Tibial nerve (tissue), 4 donors: ENCODE measurements at places on chromosomes 2 and 18.

- no peak for DNase-seq
Measured at GRCh38 chr2:165584126-165584654, 114.7 kb downstream of the CSRNP3 start.

GRCh38 chr2:207394812-207395534 lies 134.8 kb upstream of the CREB1 start:
- no peak for DNase-seq

DNA sequence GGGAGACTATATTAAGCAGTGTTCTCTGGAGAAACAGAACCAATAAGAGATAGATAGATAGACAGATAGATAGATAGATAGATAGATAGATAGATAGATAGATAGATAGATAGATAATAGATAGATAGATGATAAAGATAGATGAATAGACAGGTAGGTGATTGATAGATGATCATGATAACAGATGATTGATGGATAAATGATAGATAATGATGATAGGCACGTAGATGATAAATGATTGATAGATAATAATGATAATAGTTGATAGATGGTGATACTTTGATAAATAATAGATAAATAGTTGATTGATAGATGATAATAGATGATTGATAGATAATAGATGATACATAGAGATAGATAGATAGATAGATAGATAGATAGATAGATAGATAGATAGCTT lies 48.5 kb downstream of the BOD1L2 start:
- no peak for DNase-seq

- DNase-seq = no peak
Measured at GRCh38 chr2:169748319-169748718, 14.7 kb downstream of the KLHL23 start.

- no peak for DNase-seq
Measured at GRCh38 chr18:70330887-70331286, 42.0 kb downstream of the SOCS6 start.

GRCh38 chr18:48622911-48623431 lies 84.1 kb downstream of the CTIF start:
- no peak for DNase-seq

DNA sequence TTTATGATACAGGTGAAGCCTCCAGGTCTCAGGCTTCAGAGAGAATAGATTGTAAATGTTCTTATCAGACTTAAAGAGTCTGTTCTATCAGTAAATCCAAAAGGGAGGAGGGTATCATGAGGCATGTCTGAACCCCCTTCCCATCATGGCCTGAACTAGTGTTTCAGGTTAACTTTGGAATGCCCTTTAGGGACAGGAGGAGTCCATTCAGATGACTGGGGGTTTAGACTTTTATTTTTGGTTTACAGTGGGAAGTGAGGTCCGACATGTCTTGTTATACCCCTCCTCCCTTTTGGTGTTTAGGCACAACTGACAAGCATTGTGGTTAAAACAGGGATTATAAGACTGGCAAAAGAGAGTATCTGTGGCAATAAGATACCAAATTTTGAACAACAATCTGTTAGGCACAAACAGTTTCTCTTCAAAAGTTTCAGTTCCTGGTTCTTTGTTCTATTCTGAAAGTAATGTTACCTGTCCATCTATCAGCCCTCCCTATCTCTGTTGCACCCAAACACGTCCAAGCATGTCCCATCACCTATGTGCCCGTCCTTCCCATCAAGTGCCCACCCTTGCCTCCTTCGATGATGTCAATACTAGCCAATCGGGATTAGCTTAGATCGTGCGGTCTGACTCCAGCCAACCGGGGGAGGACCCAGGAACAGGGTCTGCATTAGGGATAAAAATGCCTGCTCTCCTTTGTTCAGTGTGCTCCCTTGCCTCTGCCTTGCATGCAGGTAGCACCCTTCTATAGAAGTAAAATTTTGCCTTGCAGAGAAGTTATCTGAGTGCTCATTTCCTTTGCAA lies 16.4 kb downstream of the TCF23 start:
- no peak for DNase-seq

GRCh38 chr2:112784199-112785189 lies at the start of gene IL1A:
Gene IL1A, minus strand, starts transcription at chr2:112784493. Its CDS starts 723 bp downstream, at chr2:112783770.
- no peak for DNase-seq

DNA sequence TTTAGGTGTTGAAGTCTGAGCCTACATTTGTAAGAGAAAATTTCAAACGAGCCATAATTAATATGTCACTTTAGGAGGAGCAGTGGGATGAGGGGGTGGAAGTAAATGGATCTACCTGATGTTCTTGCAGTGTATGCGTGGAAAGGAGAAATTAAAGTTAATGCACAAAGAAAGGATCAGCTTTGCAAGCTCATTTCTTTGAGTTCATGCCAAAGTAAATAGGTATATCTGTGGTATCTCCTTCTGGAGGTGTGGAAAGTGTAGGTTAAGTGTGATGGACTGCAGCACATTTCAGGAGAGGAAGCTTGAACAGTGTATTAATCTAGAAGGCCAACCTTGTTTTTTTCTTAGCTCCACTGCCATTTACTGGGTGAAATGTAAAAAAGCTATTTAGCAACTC lies 307.5 kb upstream of the ZEB2 start:
- no peak for DNase-seq

DNA sequence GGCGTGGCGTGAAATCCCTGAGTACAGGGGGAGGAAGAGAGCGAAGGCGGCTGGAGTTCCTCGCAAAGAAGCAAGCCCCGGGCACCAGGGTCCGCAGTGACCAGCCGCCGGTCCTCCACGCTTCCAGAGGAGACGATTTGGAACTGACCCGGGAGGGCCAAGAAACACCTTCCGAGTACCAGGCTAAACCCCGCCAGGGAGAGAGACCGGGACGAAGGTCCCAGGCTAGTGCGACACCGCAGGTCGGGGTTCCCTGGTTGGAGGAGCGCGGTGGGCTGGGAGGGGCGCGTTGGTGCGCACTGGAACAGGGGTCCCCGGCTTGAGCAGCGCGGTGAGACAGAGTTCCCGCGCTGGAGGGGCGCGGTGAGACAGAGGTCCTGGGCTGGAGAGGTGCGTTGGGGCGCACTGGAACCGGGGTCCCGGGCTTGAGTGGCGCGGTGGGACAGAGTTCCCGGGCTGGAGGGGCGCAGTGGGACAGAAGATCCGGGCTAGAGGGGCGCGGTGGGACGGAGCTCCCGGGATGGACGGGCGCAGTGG lies 901 bp downstream of the WDFY1 start:
- DNase-seq = peak; percentile 26

DNA sequence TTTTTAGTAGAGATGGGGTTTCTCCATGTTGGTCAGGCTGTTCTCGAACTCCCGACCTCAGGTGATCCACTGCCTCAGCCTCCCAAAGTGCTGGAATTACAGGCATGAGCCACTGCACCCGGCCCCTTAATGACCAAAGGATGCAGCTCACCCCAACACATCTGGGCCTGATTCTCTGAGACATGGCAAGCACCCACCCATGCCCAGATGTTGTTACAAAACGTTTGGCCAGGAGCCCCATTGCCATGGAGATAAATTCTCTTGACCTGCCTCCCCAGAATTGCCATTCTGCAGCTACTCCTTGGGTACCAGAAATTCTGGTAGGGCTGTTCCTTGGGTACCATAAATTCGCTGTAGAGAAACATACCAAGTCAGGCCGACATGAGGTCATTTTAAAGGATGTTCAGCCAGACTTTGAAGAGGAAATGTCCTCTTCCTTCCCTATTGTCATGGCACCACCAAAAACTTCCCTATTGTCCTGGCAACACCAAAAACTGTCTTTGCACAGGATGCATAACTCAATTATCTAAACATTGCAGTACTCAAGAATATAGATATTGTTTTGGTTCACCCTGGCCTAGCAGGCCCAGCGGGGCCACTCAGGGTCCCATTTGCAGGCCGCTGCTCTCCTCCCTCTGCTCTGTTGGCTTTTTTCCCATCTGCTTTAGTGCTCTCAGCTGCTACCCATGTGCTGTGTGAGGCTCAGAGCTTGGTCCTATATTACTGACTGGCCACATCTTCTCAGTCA lies 160.9 kb upstream of the TTC39C start:
- DNase-seq = no peak

GRCh38 chr2:45152691-45153090 lies 143.4 kb upstream of the SIX2 start:
- DNase-seq = no peak

GRCh38 chr18:55841314-55841713 lies 253.3 kb upstream of the TCF4 start:
- no peak for DNase-seq

- DNase-seq = no peak
Measured at GRCh38 chr2:97645112-97645694, 659 bp upstream of the COX5B start.

- no peak for DNase-seq
Measured at GRCh38 chr18:55983433-55983832, 395.4 kb upstream of the TCF4 start.

GRCh38 chr2:31383471-31384153 lies 30.9 kb downstream of the XDH start:
- DNase-seq = no peak

GRCh38 chr18:8752329-8752728 lies 47.0 kb downstream of the MTCL1 start:
- no peak for DNase-seq

DNA sequence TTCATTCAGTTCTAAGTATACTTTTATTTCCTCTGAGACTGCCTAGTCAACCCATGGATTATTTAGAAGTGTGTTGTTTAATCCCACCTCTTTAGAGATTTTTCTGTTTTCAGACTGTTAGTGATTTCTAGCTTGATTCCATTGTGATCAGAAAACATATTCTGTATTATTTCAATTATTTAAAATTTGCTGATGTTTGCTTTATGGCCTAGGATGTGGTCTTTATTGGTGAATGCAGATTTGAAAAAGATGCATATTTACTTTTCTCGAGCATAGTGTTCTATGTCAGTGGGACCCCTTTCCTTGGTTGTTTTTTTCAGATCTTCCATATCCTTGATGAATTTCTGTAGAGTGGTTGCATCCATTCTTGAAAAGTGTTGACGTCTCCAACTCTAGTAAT lies 487.2 kb upstream of the HS6ST1 start:
- no peak for DNase-seq

DNA sequence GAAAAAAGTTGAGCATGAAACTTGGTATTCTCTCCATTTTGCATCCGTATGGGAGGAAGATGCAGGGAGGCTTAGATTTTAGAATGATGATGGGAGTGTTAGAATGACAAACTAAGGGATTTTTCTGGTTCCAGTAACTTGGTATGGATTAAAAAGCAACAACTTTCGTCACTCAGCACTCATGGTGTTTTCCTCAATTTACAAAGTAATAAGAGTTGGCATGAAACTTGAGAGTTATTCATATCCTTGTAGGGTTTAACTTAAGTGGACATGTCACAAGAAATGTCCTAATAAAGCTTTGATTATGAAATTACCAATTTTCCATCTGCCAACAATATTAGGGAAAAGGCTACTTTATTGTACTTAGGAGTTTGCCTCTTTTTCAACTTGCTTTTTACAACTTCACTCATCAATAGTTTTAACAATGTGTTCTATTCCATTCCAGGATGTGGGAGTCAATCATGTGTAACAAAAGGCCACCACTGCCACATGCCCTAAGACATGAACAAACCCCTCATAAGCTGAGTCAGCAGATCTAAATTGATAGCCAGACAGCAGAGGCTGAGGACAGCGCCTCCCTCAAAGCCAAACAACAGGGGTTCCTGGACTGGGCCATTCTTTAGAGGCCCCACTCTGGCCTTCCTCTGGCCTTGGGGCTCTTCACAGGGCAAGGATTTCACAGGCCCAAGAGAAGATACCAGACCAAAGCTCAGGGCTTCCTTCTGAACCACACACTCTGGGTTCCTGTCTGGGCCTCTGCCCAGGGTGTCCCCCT lies 265.8 kb downstream of the TNS1 start:
- DNase-seq = no peak

DNA sequence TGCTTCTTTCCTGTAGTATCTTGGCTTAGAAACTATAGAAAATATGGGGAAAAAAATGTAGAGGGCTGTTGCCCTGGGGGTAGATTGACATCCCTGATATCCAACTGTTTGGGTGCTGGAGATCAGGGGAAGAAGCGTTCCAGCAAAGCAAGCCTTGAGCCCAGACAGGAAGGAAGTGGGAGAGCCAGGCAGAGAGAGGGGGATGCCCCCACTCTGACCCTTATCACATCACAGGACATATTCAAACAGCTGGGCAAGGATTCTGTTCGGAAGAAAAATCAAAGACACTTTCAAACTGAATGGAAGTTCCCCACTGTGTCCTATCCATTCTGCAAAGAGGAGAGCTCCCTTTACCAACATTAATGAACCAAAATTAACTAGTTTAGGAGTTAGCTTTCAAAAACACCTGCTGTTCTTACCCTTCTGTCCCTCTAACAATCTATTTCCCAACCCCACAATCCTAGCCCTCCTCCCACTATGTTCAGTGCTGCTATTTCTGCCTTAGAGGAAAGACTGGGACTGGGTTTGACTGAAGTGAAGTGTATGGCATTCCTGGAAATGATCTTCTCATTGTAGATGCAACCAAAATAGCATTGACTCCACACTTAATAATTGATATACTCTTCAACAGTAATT lies 16.9 kb upstream of the KCNG3 start:
- no peak for DNase-seq

- DNase-seq = peak; percentile 16
Measured at GRCh38 chr2:134919341-134920210, 954 bp downstream of the CCNT2 start.

- DNase-seq = no peak
Measured at GRCh38 chr2:231315896-231316295, 79.6 kb upstream of the B3GNT7 start.
